NCI-H446 treated with DMSO at 0.1 percent for 48 hours (cell line): ENCODE measurements at places on chromosomes 13 and 19.

DNA sequence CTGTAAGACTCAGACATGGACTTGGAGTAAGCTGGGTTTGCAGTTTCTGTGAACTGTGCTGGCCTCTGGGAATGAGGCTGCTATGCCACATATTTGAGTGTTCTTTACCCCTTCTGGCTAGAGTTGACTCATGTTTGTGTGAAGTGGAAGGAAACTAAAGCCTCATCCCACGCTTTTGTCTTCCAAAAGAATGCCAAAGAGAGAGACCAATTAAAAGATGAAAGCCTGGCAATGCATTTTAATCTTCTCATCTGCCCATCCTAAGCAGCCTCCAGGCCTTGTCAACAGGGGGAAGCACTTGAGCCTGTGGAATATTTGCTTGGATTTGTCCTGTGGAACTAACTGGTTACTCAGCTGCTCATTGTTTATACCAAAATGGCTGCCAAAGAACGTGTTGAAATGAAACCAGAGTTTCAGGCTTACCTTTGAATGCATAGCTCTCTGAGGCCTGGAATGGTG lies 49.1 kb downstream of the LMO7 start:
- DNase-seq = no peak

- DNase-seq = no peak
These were observed 1.7 kb upstream of the DBP start for GRCh38 chr19:48638831-48639381.

GRCh38 chr19:55088543-55089341 lies 13.1 kb downstream of the EPS8L1 start:
- no peak for DNase-seq

DNA sequence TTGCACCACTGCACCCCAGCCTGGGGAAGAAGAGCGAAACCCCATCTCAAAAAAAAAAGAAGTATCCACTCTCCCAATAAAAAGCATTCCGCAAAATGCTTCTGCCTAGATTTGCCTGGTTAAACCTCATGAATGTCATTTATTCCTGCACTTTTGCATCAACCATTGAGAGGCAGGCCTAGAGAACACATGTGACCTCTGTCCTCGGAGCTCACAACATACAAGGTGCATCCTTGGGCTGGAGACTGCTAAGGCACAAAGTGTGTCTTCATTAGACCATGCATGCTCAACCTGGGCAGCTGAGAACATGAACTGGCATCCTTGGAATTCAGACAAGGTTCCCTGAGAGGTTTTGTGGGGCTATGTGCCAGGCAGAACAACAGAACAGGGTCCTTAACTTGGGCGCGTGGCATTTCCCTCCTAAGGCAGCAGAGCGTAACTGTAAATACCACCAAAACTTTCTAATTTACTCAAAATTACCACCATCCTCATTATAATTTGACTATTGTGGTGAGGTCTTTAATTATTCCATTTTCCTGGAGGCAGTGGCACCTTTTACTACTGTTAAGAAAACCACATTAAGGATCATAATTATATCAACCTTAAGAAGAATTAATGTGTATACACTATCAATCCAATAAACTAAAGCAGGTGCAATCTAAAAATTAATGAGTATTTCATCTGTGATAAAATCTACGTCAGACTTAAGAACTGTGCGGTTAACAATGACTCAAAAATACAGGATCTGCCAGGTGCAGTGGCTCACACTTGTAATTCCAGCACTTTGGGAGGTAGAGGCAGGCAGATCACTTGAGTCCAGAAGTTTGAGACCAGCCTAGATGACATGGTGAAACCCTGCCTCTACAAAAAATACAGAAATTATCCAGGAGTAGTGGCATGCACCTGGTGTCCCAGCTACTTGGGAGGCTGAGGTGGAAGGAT lies 13.8 kb downstream of the RCBTB1 start:
- no peak for DNase-seq

DNA sequence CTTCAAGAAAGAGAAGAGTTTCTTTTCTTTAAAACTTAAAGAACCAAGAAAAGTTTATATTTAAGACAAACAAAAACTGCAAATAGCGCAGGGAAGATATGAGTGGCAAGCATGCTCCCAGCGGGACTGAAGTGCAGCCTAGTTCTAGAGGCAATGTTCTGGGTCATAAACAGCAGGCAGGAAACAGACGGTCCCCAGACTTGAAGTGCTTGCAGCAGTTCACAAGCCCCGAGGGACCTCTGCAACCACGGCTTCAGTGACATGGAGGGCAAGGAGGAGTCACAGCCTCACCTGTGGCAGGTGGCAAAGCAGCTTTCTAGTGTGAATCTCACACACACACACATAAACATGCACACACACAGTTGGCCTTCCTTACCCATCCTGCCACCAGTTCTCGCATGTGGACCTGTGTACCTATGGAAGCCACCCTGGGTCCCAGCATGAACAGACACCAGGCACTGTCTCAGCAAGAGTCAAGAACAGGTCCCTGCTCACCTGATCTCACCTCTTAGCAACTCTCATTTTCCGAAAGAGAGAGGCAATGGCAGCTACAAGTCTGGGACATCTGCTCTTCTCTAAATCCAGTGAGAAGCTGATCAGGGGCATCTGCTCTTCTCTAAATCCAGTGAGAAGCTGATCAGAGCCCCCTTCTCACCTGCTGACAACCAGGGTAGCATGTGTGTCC lies 162.0 kb downstream of the EFNB2 start:
- no peak for DNase-seq
